NCI-H446 (cell line): ENCODE measurements at places on chromosomes 1 and 21.

- DNase-seq = no peak
Measured at GRCh38 chr1:115306146-115306545, 31.9 kb downstream of the NGF start.

DNA sequence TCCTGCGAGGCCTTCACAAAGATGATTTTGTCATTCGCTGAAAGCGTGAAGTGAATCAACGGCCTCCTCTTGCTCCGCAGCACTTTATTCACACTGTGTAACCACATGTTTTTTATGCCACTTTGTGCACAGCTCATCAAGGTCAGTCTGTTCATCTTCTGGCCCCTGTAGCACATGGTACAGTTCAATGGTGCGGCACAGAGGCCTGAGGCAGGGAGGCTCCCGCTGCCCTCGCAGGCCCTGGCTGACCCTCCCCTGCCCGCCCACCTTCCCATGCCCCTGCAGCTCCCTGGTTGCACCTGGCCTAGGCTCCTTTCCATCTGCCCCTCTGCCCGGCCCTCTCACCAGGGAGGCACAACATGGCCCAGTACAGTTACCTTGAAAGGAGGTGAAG is 87.5 kb downstream of the CD247 start:
- no peak for DNase-seq

GRCh38 chr1:78009276-78009675 is 4.5 kb downstream of the DNAJB4 start:
- no peak for DNase-seq

DNA sequence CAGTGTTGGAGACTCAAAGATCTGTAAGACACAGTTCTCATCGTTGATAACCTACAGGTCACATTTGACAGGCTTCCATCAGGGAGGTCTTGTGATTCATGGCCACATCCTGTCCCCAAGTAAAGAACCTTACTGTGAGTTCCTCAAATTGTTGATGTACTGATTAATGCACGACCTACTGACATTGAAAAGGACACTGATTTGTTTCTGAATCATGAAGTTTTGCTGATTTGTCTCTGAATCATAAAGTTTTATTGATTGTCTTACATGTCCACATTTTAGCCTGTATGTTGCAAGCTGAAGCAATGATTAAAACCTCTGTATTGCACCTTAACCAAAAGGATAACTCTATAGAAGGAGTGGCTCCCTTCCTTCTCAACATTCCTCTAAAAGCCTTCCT is 476.3 kb upstream of the RUNX1 start:
- DNase-seq = no peak

GRCh38 chr1:109193653-109194590 is 19.8 kb upstream of the SARS1 start:
- peak; percentile 79 for DNase-seq

DNA sequence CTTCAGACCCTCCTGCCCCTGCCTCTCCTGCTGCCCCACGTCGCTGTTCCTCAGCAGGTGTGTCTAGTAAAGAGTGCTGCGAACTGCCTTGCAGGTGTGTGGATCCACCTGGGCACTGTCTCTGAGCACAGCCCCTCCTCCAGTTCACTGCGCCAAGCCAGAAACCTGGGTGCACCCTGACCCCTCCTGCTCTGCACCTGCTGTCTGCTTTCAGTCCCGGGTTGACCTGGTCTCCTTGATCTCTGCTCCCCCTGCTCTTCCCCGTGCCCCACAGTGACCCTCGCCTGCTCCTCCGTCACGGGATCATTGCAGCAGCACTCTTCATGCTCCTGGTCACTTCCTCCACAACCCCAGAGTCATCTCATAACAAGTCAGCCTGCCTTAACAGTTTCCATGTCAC is 6.5 kb downstream of the A3GALT2 start:
- DNase-seq = no peak

- DNase-seq = peak; percentile 84
Measured at GRCh38 chr1:109620841-109621286, 1.2 kb downstream of the AMPD2 start.

- no peak for DNase-seq
Measured at GRCh38 chr1:62599044-62599443, 1.7 kb downstream of the ANGPTL3 start.

- no peak for DNase-seq
Measured at GRCh38 chr1:1313500-1314236, 5.3 kb downstream of the PUSL1 start.
